ENCODE measurements at places on chromosomes 1 and 21. TPM values are rescaled to one million over a fixed set of nuclear protein-coding genes. Genes with fewer than 3 reads are reported as not detected.

The TMEM53 gene
- 5.2 TPM for total RNA-seq

- no peak for DNase-seq
Observed at GRCh38 chr21:15839601-15840000, 109.8 kb downstream of the USP25 start.

DNA sequence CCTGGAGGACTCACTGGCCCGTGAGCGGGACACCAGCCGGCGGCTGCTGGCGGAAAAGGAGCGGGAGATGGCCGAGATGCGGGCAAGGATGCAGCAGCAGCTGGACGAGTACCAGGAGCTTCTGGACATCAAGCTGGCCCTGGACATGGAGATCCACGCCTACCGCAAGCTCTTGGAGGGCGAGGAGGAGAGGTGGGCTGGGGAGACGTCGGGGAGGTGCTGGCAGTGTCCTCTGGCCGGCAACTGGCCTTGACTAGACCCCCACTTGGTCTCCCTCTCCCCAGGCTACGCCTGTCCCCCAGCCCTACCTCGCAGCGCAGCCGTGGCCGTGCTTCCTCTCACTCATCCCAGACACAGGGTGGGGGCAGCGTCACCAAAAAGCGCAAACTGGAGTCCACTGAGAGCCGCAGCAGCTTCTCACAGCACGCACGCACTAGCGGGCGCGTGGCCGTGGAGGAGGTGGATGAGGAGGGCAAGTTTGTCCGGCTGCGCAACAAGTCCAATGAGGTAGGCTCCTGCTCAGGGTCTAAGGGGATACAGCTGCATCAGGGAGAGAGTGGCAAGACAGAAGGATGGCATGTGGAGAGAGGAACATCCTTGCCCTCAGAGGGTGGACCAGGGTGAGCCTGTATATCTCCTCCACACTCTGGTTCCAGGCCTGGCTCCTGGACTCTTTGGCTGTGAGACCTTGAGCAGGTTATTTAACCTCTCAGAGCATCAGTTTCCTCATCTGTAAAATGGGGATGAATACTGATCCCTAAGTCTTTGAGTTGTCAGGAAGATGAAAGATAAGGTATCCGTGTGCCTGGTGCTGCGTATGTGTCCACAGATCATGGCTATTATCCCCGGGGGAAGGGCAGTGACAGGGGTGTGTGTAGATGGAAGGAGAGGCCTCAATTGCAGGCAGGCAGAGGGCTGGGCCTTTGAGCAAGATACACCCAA, 17.2 kb upstream of the SEMA4A start:
- no peak for DNase-seq

DNA sequence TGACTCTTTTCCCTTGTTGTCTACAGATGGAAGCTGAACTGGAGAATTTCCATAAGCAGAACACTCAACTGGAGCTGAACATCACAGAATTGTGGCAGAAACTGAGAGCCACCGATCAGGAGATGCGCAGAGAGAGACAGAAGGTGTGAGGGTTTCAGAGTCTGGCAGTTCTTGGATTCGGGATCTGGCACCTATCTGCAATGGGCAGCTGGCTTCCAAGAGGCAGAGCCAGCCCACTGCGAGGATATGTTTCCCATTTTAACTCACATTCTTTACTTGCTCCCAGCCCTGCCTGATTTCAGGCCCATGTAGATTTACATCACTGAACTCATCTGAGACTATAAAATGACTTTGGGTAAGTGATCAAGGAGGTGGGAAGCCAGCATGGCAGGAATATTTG, 37.3 kb upstream of the TMEM125 start:
- no peak for DNase-seq

The EXTL1 gene
- total RNA-seq: not detected

- DNase-seq: no peak
Observed at GRCh38 chr1:15081102-15081501, 72.4 kb upstream of the TMEM51 start.

DNA sequence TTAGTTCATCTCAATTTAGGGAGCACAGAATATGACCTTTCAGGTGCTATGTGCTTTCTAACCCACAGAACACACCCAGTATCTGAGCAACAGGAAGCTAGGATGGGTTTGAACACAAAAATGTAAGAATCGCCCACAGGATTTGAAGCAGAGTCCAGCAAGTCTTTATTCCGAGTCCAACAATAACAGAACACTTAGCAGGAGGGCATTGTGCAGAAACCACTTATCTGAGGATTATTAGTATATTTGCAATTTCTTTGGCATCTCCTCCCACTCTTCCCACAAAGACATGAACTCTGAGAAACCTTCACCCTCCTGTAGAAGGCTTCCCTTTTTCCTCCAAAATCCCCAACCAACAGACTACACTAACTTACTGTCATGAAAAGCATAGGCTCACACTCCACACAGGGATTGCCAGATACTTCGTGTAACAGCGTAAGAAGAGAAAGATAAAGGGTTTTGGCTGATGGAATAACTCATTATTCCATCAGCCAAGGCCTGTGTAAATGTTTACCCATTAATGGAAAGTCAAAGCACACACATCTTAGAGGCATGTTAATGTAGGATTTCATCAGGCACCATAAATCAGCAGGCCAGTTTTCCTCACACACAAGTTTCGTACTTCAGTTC, 16.1 kb downstream of the SIPA1L2 start:
- no peak for DNase-seq

The S100A8 gene
- not detected for total RNA-seq

- no peak for DNase-seq
Observed at GRCh38 chr21:45366476-45366875, 38.5 kb upstream of the COL18A1 start.

The NBPF3 gene
- 10.1 TPM for total RNA-seq

GRCh38 chr1:105122041-105122440, 1372.3 kb downstream of the AMY1C start:
- no peak for DNase-seq

DNA sequence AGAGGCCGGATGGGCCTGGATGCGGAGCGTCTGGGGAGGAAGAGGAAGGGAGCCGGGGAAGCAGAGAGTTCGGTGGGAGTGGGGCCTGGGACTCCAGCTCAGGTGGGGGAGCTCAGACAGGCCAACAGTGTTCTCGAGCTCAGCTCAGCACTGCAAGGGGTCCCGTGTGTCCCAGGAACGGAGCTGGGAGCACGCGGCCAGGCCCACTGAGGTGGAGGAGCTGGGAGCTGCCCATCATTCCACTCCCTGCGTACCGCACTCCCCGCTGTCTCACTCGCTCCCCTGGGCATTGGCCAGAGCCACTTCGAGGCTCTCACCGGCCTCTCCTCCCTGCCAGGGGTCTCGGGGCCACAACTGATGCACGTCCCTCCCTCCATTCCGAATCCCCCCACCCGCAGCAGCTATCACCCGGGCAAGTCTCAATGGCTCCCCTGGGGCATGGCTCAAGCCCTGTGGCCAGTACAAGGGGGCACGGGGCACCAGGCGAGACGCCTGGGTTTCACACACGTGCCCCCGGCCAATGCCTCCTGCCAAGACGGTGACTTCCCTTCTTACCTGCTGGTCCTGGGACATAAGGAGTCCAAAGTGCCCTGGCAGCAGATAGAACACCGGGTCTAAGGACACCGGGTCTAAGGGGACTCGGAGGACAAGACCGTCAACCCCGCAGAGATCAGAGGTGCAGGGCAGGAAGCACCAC, 30.3 kb upstream of the COL6A2 start:
- no peak for DNase-seq

DNA sequence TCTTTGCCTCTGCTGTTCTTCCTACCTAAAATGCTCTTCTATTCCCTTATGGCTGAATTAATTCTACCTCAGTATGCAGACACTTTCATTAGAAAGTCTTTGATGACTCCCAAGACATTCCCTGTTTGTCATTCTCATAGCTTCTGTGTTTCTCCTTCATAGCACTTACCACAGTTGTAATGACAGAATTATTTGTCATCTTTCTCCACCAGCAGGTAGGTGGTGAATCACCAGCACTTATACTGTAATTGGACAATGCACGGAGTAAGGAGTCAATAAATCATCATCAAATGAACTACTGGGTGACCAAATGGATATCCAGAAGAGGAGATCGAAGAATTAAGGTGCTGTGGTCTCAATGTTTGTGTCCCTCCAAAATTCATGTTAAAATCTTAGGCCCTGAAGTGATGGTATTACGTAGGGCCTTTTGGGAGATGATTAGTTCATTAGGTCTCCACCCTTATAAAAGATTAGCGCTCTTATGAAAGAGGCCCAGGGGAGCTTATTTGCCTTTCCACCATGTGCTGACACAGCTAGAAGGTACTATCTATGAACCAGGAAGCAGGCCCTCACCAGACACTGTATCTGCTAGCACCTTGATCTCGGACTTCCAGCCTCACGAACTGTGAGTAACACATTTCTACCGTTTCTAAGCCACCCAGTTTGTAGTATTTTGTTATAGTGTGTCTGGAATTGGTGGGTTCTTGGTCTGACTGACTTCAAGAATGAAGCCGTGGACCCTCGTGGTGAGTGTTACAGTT, 2.4 kb upstream of the CCT8 start:
- no peak for DNase-seq

- no peak for DNase-seq
Observed at GRCh38 chr1:113207019-113207418, 134.0 kb downstream of the LRIG2 start.

- no peak for DNase-seq
Observed at GRCh38 chr1:221040691-221041285, 161.5 kb downstream of the HLX start.

- DNase-seq: peak; percentile 31
Observed at GRCh38 chr21:37208056-37208721, 58.9 kb downstream of the VPS26C start.

DNA sequence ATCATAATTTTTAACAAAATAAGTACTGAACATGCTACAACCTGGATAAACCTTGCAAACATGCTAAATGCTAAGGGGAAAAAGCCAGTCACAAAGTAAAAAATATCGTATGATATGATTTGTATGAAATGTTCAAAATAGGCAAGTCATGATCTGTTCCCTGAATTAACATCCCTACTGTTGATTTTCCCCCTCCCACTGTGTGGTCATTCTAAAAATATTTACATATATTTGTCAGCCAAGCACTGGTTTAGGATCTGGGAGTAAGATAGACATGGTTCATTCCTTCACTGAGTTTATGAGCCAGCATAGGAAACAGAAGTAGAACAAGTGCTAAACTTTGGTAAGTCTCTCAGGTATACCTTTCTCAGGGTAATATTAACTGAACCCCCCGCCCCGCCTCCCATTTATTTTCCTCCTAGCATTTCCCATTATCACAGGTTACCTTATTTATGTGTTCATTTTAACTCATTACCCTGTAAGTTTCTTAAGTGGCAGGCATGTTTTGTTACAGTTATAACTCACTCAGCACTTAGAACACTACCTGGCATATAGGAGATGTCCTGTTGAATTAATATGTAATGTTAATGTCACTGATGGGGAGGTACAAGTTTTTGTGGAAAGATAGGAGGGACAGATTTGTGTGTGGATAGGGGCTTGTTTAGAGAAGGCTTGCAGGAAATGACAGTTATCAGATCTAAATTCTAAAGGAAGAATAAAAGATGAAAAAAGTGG, 12.3 kb downstream of the UQCRH start:
- DNase-seq: no peak

GRCh38 chr21:43933199-43933598, 68.2 kb downstream of the AGPAT3 start:
- DNase-seq: no peak

DNA sequence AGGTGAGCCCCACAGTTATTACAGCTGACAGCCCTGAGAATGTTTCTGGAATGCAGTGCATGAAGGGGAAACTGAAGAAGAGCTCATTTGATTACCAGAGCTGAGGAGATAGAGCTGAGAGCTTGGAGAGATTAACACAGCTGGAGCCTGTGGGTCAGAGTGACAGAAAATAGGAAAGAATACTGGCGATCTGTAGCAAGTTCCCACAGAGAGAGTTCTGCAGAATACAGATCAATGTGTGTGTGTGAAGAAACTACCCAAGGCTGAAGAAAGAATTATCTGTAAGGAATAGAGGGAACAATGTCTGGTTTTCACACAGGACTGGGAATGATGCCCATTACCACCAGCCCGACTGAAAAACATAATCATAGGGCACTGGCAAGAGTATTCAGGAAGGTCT, 103.6 kb upstream of the SNX7 start:
- DNase-seq: no peak

The RNASEL gene
- total RNA-seq: 3.6 TPM

The PRELP gene
- total RNA-seq: 0.07 TPM

DNA sequence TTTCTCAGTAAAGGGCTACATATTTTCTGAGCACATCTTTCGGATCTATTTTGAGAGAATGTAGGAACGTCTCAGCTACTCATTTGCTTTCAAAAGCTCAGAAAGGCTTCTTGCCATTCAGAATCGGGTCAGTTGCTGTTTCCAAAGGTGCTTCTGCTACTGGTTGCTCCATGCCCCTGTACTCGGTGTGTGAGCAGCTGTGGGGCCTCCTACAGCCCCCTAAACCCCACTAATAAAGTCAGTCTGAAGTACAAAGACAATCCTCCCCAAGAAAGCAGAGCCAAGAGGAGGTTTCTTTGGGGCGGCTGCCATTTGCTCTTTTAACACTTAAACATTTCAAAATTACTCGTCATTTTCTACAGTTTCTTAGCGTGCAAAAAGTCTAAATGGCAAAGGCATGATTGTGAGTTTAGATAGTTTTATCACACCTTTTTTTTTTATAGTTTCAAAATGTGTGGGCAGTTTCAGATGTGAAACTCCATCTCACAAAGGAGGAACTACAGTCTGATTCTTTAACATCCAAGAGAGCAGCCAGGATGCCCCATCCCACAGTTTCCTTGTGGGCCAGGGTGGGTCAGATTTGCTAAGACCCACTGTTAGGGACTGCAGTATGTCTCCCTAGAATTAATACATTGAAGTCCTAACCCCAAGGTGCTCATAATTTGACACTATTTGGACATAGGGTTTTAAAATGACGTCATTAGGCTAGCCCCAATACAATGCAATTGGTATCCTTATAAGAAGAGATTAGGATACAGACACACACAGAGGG, 4.1 kb downstream of the RUNX1 start:
- DNase-seq: no peak

GRCh38 chr1:206633708-206634121, 1.6 kb upstream of the DYRK3 start:
- no peak for DNase-seq

The INAVA gene
- total RNA-seq: 0.09 TPM

GRCh38 chr1:202553560-202554038, 156.7 kb downstream of the SYT2 start:
- DNase-seq: no peak

The PAPPA2 gene
- 1.3 TPM for total RNA-seq

The ARHGEF16 gene
- 0.46 TPM for total RNA-seq

- DNase-seq: no peak
Observed at GRCh38 chr1:160432371-160432786, 32.0 kb downstream of the VANGL2 start.

DNA sequence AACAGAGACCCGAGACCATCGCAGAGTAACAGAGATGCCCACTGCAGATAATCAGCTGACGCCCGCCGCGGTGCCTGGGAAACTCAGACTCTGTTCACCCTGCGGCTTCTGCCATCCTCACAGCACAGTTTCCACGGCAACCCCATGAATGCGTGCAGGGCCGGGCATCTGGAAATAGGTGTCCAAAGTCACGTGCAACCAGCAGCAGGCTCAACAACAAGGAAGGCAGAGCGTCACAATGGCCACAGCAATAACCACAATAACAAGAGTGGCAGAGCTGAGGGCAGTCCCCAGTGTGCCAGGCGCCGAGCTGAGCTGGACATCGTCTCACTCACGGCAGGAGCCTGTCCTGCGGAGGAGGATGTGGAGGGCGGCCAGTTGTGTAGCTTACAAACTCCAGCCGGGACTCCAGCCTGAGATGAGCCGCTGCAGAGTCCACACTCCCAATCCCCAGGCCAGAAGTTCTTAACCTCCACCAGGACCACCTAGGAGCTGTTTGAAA, 102.0 kb downstream of the CRYAA start:
- DNase-seq: no peak

The CD53 gene
- total RNA-seq: 329 TPM

The CA6 gene
- 1.7 TPM for total RNA-seq

The PBX1 gene
- total RNA-seq: 0.39 TPM

- DNase-seq: no peak
Observed at GRCh38 chr1:200173097-200173618, 145.6 kb downstream of the NR5A2 start.
